Activated T-cell treated with anti-CD3 and anti-CD28 coated beads, Interleukin-2, amount 50 U/mL, for 72 hours (primary cell): ENCODE measurements at places on chromosomes 1 and 21. TPM values are rescaled to one million over a fixed set of nuclear protein-coding genes. Genes with fewer than 3 reads are reported as not detected.
A peak's percentile ranks its signal among the peaks of the same experiment; 100 is the strongest.

- H3K27me3 ChIP-seq: no peaks in the 10 kb centered on the region
- DNase-seq: no peak
- peaks cover 17% of the 10 kb centered on the region for H3K4me1 ChIP-seq
- no peak overlapping the region for H3K27ac ChIP-seq
- no peak overlapping the region for H3K4me3 ChIP-seq
Measured at GRCh38 chr1:1605034-1605591, 5.2 kb upstream of the FNDC10 start.

DNA sequence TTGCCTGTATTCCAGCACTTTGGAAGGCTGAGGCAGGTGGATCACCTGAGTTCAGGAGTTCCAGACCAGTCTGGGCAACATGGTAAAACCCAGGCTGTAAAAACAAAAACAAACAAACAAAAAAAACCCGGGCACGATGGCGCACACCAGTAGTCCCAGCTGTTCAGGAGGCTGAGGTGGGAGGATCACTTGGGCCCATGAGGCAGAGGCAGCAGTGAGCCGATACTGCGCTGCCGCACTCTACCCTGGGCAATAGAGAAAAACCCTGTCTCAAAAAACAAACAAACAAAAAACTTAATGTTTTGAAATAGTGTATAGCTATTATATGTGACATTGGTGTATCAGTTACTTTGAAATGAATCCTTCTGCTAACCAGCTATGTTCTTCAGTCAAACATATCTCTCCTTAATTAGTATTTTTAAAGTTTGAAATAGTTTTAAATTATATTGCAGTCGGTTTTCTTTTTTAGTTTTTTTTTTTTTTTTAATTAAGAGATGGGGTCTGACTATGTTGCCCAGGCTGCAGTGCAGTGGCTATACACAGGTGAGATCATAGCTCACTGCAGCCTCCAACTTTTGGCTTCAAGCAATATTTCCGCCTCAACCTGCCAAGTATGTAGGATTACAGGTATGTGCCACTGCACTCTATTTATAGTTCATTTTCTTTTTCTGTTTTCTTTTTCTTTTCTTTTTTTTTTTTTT, 11.3 kb downstream of the SPEN start:
- H3K27ac ChIP-seq: no peak overlapping the region
- no peak for DNase-seq
- H3K27me3 ChIP-seq: no peaks in the 10 kb centered on the region
- H3K36me3 ChIP-seq: no peaks in the 10 kb centered on the region

Gene KCND3
- total RNA-seq: not detected

DNA sequence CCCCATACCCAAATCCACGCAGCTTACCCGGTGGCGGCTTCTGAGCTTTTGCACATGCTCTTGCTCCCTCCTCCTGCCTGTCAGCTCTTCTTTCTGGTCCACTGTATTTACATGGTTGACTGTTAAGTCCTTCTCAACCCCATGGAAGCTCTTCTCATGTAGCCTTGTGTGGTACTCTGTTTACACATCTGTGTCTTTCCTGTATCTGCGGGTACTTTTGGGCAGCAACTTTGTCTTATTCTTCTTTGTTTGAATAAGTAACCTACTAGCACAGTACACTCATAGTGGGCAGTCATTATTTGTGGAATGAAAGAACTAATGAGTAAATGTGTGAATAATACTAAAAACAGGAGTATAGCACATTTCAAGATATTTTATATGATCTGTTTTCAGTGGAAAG, 88.5 kb upstream of the GPR88 start:
- H3K4me1 ChIP-seq: peaks cover 96% of the 10 kb centered on the region
- peak overlapping the region; percentile 83 for H3K4me3 ChIP-seq
- no peaks in the 10 kb centered on the region for H3K27me3 ChIP-seq

Gene NIPAL3
- 68.7 TPM for total RNA-seq

GRCh38 chr1:59176471-59176870, 120.4 kb upstream of the FGGY start:
- H3K4me1 ChIP-seq: no peaks in the 10 kb centered on the region
- no peak for DNase-seq
- H3K27me3 ChIP-seq: no peaks in the 10 kb centered on the region
- H3K36me3 ChIP-seq: peaks cover 3% of the 10 kb centered on the region

DNA sequence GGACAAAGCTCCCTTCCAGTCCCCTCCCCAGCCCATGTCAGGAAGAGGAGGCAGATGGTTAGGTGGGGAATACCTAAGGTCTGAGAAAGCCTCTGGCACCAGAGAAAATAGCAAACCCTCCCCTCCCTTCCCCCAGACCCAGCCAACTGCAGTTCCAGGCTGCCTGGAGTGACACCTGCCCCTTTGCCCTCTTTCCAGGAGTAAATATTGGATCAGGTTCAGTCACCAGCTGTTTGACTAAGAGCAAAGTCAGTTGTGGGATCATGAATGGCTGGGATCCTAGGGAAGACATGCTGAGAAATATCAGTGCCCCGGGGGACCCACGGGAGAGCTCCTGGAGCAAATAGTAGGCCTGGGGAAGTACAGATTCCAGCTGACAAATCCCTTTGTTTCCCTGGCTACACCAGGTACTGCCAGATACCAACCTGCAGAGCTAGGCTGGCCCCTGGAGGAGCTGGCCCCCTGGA, 12.2 kb upstream of the CDK18 start:
- H3K36me3 ChIP-seq: no peaks in the 10 kb centered on the region
- H3K27ac ChIP-seq: no peak overlapping the region
- DNase-seq: no peak
- peaks cover 16% of the 10 kb centered on the region for H3K4me1 ChIP-seq
- H3K4me3 ChIP-seq: no peak overlapping the region

DNA sequence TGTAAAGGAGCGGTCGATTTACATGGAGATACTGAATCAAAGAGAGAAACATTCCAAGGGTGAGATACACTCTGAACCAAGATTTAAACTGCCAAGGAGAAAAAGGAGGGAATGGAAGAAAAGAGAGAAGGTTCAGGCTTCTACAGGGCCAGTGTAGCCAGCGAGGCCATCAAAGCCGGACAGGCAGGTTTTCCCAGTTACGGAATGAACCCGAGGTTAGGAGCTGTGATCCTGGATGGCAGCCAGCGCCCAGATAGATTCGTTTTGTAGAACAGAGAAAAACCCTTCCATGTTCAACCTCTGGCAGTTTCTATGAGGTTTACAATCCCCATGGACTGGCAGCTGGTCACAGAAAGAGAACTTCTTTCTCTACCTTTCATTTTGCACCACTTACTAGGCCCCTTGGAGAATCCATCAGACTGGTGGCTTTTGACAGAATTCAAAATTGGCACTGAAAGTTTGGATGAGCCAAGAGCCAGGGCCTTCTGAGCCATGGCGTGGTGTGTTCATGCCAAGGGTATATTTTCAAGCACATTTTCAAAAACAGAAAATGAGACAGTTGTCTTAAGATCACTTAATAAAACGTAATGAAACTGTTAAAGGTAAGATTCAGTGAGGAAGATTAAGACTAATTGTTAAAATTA, 171.5 kb downstream of the RUNX1 start:
- H3K4me1 ChIP-seq: peaks cover 48% of the 10 kb centered on the region
- H3K27ac ChIP-seq: peak overlapping the region; percentile 64
- DNase-seq: no peak
- no peaks in the 10 kb centered on the region for H3K27me3 ChIP-seq
- H3K36me3 ChIP-seq: peaks cover 33% of the 10 kb centered on the region
- peak overlapping the region; percentile 45 for H3K4me3 ChIP-seq

Gene GBP5
- 135 TPM for total RNA-seq

Gene UHMK1
- 54.0 TPM for total RNA-seq

GRCh38 chr1:223153177-223154119, 10.4 kb upstream of the TLR5 start:
- H3K36me3 ChIP-seq: no peaks in the 10 kb centered on the region
- no peak for DNase-seq
- peaks cover 12% of the 10 kb centered on the region for H3K4me1 ChIP-seq
- no peak overlapping the region for H3K4me3 ChIP-seq
- no peaks in the 10 kb centered on the region for H3K27me3 ChIP-seq
- no peak overlapping the region for H3K27ac ChIP-seq

GRCh38 chr1:42008264-42008663, 89.5 kb upstream of the HIVEP3 start:
- H3K4me1 ChIP-seq: peaks cover 22% of the 10 kb centered on the region
- no peaks in the 10 kb centered on the region for H3K36me3 ChIP-seq
- DNase-seq: no peak
- no peak overlapping the region for H3K27ac ChIP-seq

Gene FCRL6
- total RNA-seq: not detected

Gene FCRL2
- not detected for total RNA-seq

- H3K36me3 ChIP-seq: no peaks in the 10 kb centered on the region
- no peak for DNase-seq
- H3K4me1 ChIP-seq: no peaks in the 10 kb centered on the region
- H3K27me3 ChIP-seq: peaks cover 15% of the 10 kb centered on the region
Measured at GRCh38 chr1:37071829-37072228, 37.5 kb upstream of the GRIK3 start.

DNA sequence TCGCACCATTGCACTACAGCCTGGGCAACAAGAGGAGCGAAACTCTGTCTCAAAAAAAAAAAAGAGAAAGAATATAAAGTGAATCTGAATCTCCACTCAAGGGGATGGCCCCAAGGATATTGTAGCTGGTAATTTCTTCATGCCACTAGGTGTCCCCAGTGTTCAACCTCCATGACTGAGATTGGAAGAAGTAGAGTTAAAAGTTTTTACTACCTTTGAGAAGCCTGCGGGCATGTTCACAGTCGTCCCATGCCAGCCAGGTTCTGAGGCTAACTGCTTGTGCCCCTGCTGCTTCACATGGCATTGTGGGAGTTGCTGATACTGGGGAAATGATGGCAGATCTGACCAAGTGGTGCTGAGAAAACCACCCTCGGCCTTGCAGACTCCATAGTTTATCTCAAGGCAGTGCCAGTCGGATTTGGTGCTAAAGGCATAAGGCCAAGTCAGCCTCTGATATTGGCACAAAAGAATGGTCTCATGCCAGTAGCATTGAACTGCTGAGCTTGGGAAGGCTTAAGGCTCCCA, 10.8 kb upstream of the SHISA4 start:
- H3K27me3 ChIP-seq: no peaks in the 10 kb centered on the region
- no peak overlapping the region for H3K27ac ChIP-seq
- H3K36me3 ChIP-seq: peaks cover under 1% of the 10 kb centered on the region

GRCh38 chr21:31781737-31782136, 49.8 kb upstream of the SCAF4 start:
- no peak overlapping the region for H3K27ac ChIP-seq
- no peak overlapping the region for H3K4me3 ChIP-seq
- peaks cover 2% of the 10 kb centered on the region for H3K36me3 ChIP-seq
- DNase-seq: no peak
- peaks cover 5% of the 10 kb centered on the region for H3K4me1 ChIP-seq

GRCh38 chr1:119308130-119308700, 60.4 kb upstream of the HAO2 start:
- no peaks in the 10 kb centered on the region for H3K4me1 ChIP-seq
- H3K27ac ChIP-seq: no peak overlapping the region
- H3K36me3 ChIP-seq: no peaks in the 10 kb centered on the region
- no peak for DNase-seq
- peaks cover 30% of the 10 kb centered on the region for H3K27me3 ChIP-seq
- no peak overlapping the region for H3K4me3 ChIP-seq

Gene KMO
- total RNA-seq: not detected

Gene GJB3
- total RNA-seq: not detected

DNA sequence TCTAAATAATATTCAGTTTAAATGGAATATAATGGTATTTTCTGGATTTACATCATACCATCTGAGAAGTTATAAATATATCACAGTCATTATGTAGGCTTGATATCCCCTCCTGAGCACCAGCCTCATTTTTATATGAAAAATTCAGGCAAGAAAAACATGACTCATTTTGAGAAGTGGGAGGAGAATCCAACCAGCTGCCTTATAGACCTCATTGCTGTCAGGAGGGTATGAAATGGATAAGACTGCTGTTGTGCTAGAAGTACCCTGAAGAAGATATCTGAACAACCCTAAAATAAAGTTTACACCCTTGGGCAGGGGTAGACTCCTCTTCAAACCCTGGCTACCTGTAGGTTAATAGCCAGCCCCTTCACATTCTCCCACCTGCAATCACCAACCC, 8.8 kb downstream of the GIPC2 start:
- H3K4me3 ChIP-seq: no peak overlapping the region
- DNase-seq: no peak
- H3K27me3 ChIP-seq: no peaks in the 10 kb centered on the region
- H3K27ac ChIP-seq: no peak overlapping the region
- H3K4me1 ChIP-seq: peaks cover 7% of the 10 kb centered on the region
- no peaks in the 10 kb centered on the region for H3K36me3 ChIP-seq

Gene SAMD11
- total RNA-seq: 0.12 TPM

DNA sequence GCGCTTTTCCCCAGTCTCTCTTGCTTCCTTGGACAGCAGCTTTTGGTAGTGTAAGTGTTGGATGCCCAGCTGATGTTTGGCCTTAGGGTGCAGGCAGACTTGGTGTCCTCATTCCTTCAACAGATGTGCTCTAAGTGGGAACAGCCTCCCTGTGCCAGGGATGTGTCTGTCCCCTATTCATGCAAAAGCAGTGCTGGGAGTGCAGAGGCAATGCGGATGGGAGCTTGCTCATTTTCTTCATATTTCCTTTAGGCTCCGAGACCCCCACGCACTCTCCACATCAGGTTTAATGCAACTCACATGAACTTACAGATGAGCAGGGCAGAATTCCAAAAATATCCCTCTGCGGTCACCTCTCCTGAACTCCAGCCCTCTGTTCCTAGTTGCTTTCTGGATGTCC, 96.1 kb downstream of the IER5 start:
- peaks cover 22% of the 10 kb centered on the region for H3K27me3 ChIP-seq
- no peaks in the 10 kb centered on the region for H3K36me3 ChIP-seq
- H3K4me3 ChIP-seq: no peak overlapping the region
- DNase-seq: no peak
- peaks cover 10% of the 10 kb centered on the region for H3K4me1 ChIP-seq
- no peak overlapping the region for H3K27ac ChIP-seq

Gene OR2T11
- not detected for total RNA-seq

DNA sequence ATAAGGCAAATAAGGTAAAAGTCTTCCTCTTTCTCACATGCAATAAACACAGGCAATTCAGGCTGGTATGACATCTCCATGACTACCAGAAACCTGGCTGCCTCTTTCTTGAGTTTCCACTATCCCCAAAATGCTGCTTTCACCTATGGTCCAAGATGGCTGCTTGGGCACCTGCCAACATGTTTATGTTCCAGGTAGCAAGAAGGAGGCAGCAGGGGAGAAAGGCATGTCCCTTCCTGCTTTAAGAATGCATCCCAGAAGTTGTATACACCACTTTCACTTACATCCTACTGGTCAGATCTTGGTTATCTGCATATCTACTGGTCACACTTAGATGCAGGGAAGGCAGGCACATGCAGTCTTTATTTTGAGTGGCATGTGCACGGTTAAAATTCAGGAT, 19.4 kb upstream of the ACOT11 start:
- no peak overlapping the region for H3K4me3 ChIP-seq
- H3K36me3 ChIP-seq: no peaks in the 10 kb centered on the region
- H3K27ac ChIP-seq: no peak overlapping the region
- DNase-seq: no peak

GRCh38 chr1:204283711-204284651, 70.2 kb upstream of the GOLT1A start:
- H3K4me3 ChIP-seq: no peak overlapping the region
- no peaks in the 10 kb centered on the region for H3K36me3 ChIP-seq
- no peak overlapping the region for H3K27ac ChIP-seq
- H3K27me3 ChIP-seq: peaks cover 8% of the 10 kb centered on the region

Gene MIA3
- 61.5 TPM for total RNA-seq

Gene HTR6
- total RNA-seq: 0.55 TPM

Gene HMGB4
- not detected for total RNA-seq

Gene OR2L5
- total RNA-seq: 0.16 TPM

Gene ELAPOR1
- 10.2 TPM for total RNA-seq

Gene ADAMTS1
- 0.31 TPM for total RNA-seq

GRCh38 chr1:227349967-227350366, 31.7 kb upstream of the CDC42BPA start:
- H3K27me3 ChIP-seq: no peaks in the 10 kb centered on the region
- no peaks in the 10 kb centered on the region for H3K4me1 ChIP-seq
- no peak for DNase-seq
